ENCODE measurements at places on chromosomes 2 and 18.

DNA sequence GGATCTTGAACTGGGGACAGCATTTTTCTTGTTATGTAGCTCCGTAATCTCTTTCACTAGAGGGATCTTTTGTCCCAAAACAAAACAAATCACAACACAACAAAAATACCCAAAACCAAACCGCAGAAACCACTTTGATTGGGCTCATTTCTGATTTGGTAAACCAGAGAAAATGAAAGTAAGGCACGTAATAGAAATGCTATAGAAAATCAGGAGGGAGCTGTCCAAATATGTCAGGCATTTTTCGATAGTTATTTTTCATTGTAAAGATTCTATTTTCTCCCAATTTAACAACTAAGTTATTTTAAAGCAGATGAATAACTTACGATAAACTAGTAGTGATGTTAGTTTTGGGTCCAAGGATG lies 406.5 kb downstream of the XIRP2 start:
- no peak for DNase-seq

DNA sequence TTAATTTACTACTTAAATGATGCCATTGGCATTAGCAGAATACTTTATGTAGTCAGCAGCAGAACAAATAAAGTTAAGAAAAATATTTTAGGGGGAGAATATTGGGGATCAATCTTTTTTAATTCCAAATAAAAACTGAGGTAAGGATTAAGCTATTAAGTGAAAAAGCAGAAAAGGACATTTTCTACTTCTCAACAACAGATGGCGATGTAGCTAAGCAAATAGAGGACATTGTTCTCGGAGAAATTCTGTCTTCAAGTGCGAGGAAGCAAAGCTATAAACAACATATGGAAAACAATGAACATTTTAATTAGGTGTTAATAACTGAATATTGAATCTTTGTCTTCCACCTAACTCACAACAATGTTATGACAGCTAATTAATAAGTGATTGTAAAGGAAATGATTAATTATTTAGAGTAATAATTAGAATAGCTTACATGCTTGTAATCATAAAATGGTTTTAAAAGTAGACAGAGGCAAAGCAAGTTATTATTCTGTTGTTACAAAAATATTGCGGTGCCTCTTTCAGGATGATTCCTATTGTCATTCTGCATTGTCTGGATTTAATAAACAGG lies 32.9 kb upstream of the CCDC93 start:
- no peak for DNase-seq

GRCh38 chr2:37013315-37013641 lies 46.9 kb upstream of the STRN start:
- DNase-seq = no peak

DNA sequence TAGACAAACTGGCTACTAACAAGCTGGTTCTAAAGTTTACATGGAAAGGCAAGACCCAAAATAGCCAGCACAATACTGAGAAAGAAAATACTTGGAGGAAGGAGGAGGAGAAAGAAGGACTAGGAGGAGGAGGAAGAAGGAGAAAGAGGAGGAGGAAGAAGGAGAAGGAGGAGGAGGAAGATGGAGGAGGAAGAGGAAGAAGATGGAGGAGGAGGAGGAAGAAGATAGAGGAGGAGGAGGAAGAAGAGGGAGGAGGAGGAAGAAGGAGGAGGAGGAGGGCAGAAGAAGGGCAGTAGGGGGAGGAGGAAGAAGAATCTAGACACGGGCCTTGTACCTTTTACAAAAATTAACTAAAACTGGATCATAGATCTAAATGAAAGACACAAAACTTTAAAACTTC lies 92.6 kb downstream of the METTL4 start:
- no peak for DNase-seq

GRCh38 chr18:63758615-63759240 lies 16.5 kb upstream of the SERPINB7 start:
- no peak for DNase-seq

DNA sequence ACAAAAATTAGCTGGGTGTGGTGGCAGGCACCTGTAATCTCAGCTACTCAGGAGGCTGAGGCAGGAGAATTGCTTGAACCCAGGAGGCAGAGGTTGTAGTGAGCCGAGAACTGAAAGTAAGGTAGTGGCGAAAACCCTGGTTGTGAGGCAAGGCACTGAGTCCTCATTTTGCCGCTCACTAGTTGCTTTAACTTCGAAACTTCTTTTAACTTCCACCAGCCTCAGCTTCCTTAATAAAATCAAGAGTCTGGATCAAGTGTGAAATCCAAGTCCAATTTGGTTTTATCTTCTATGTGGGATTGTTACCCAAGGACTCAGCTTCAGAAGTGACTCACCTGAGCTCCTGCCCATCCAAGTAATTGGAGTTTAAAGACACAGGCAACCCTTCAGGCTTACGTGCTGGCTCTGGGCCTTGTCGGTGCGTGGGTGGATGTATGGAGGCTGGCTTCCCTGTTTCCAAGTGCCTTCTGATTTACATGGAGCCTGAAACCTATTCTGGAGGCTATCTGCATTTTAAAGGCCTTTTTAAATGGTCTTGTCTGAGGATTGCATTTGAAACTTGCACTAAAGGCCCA lies 374.2 kb upstream of the ID2 start:
- DNase-seq = no peak
